ENCODE measurements at places on chromosomes 6 and 20.

DNA sequence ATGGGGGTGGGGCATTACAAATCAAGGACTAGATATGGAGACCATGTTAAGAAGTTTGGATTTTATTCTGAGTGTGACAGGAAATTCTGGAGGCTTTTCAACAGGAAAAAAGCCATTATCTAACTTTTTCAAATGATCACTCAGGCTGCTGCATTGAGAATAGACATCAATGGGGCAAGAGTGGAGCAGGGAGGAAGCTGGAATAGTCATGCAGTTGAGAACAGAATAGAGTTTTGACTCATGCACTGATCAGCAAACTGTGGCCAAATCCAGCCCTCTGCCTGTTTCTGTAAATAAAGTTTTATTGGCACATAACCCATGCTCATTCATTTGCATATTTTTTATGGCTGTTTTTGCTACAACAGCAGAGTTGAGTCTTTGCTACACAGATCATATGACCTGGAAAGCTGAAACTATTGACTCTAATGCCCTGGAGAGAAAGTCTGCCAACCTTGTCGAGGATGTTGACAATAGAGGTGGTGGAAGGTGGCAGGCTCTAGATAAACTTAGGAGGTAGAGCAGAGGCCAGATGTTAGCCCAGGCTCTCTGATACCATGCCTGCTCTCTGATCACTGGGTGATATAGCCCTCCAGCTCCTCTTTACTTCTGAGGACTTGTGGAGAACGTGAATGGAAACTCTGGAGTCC is 441.8 kb downstream of the PTPRT start:
- no peak for DNase-seq

DNA sequence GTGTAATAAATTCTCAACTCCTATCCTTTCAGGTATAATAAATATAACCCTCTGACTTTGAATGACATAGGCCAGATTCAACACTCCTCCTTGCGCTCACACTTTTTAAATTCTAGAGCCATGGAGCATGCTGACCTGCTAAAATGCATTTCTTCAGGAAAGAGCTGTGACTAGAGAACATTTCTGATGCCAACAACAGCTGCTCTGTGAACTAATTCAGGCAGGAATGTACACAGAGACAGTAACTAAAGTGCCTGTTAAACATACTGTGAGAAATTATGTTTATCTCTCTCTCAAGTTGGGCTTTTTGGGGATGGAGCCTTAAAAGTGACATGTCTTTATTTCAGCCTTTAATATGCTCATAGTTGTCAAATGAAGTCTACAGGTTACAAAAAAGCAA is 8.3 kb downstream of the NHSL1 start:
- no peak for DNase-seq

GRCh38 chr20:8427419-8428040 is 295.5 kb downstream of the PLCB1 start:
- DNase-seq, result no peak

DNA sequence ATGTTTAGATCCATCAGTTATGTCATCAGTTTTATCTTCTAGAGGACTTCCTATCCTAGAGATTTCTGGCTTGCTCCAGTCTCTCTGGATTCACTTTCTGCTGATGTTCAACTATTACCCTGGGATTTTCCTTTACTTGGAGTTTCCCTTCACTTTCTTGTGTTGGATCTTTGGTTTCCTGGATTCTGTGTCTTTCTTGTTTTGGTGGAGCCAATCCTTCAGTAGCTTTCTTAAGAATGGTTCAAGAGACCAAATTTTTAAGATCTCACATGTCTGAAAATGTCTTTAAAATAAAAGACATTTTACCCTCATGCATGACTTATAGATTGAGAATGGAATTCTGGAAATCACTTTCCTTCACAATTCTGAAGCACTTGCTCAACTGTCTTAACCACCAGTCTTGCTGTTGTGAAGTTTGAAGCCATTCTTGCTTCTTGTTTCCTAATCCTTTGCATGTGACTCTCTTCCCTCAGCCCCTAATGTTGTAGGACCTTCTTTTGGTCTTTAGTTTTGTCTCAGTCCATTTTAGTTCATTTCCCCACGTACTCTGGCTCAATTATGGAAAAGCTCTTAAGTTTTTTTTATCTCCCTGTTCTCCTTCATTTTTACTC is 87.9 kb downstream of the ARID1B start:
- no peak for DNase-seq

- no peak for DNase-seq
These were observed 25.1 kb downstream of the PSMG4 start for GRCh38 chr6:3283641-3284435.

DNA sequence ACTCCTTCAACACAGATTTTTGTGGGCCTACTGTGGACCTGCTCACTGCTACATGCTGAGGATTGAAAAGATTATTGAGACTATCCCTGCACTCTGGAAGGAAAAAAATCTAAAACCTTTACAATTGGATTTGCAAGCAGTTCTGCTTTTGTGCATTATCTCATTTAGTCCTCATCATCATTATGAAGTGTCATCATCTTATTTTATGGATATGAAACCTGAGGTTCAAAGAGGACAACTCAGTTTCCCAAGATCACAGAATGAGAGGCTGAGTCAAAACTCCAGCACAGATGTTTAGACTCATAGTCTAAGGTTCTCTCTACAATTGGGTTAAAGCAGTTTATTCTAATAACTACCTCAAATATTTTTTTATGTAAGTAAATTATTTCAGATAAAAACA is 160.2 kb upstream of the MARCKS start:
- DNase-seq, result no peak

GRCh38 chr6:48765352-48765961 is 654.5 kb upstream of the PTCHD4 start:
- no peak for DNase-seq

DNA sequence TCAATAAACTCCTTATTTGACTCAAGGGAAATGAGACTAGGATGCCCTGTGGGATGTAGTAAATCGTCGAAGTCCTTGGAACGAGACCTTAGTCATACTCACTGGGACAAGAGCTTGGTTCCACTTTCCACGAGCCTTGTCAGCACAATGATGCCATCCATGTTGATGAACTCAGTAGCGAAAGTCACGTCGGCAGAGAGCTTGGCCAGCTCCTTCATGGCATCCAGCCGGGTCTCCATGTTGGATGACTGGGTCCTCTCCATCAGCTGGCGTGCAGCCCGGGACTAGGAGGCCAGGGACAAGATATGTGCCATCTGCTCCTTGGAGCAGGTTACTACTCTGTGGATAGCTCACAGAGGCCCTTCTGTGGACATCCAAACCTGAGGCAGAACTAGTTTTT is 17.5 kb downstream of the ELMO2 start:
- DNase-seq, result no peak
